ENCODE measurements at places on chromosomes 3 and 15.

- DNase-seq = no peak
Measured at GRCh38 chr3:34174740-34175139, 376.3 kb downstream of the PDCD6IP start.

DNA sequence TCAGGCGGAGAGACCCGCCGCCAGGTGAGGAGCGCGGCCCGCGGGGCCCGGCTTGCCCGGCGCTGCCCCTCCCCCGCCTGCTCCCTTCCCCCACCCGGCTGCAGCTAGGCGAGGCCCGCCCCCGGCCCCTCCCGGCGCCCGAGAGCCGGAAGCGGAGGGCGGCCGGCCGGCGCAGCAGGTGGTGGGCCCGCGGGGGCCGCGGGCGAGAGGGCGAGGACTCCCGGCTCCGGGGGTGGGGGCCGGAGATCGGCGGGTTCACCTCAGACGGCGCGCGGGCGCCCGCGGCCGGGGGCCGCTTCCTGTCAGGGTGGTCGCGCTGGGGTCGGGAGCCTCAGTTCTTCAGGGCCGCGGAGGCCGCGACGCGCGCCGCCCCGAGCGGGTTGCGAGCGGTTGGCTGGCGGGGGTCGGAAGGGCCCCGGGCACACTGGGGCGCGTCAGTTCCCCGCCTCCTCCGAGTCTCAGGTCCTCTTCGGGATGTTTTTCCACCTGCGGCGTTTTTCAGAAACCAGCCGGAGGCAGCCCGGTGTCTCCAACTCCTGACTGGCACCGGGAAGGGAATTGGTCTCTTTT, 395 bp downstream of the ZFAND6 start:
- peak; percentile 69 for DNase-seq

DNA sequence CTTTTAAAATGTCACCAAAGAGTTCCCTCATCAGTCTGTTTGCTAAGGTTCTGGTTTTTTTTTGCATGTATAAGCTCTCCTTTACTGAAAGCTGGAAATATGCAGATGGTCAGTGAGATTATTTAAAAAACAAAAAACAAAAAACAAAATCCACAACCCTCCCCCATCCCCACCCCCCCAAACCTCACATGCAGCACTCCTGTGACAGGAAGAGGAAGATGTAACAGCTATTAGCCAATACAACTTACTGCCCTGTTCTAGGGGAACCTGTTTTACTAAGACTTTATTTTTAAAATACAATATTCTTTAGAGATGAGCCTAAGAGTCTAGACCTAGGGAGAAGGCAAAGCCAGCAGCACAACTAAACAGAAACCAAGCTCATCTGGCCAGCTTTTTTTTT, 39.5 kb downstream of the ANP32A start:
- DNase-seq = no peak

DNA sequence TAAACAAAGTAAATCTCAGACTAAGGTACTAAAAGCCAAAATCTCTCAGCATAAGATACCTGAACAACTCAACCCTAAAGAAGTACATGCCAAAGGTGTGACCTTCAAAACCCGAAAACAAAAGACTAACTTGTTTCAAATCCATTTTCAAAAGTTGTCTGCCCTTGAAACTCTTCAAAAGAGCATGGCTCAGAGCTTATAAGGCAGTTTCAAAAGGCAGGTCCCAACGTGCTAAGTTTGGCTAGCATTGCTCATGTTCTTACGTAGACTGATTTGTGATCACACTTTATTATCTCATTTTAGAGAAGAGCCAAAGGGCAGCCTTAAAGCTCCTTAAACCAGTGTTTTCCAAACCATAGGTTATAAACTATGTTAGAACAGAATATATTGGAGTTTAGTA, 112.2 kb downstream of the FEZF2 start:
- no peak for DNase-seq

- no peak for DNase-seq
Measured at GRCh38 chr15:77527831-77528231, 104.9 kb downstream of the LINGO1 start.

- no peak for DNase-seq
Measured at GRCh38 chr3:186457236-186457635, 86.9 kb downstream of the CRYGS start.

- no peak for DNase-seq
Measured at GRCh38 chr3:134680796-134681521, 30.1 kb upstream of the KY start.

DNA sequence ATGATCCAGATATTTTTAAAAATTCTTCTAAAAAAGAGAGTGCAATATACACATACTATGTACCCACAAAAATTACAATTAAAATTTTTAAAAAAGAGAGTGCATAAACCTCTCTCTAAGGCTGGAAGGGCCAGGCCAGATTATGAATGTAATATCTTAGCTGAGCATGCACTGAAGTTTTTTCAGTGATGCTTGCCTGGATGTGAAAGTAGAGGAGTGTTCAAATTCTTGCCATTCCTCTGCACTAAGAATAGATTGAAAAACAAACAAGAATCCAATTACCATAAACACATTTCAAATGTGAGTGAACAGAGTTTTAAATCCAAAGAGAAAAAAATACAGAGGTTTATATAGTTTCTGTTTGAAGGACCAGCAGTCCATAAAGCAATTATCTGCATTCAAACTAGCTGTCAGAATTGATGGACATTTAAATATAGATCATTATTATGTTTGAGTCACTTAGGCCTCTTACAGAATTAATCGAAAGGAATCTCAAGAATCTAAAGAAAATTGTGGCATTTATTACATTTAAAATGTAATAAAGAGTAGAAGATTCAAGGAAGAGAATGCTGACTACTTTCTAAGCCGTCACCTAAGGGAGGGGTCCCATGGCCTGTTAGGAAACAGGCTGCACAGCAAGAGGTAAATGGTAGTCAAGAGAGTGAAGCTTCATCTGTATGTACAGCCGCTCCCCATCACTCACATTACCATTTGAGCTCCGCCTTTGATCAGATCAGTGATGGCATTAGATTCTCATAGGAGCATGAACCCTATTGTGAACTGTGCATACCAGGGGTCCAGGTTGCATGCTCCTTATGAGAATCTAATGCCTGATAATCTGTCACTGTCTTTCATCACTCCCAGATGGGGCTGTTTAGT, 159.3 kb upstream of the MDFIC2 start:
- no peak for DNase-seq

DNA sequence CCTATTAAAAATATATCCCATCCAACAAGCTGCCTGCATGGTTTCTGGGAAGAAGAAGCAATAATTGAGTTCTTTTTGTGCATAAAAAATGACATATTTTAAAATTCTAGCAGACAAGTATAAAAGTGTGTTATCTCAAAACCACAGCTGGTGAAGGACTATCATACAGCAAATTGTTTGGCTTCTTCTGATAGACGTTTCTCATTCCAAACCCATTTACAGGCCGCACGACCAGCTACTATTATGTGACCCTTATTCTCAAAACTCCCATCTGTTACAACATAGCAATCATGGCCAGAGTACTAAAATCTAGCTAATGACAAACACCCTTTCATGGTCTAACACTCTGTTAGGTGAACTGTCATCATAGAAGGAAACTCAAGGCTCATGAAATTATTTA, 21.7 kb downstream of the ETFA start:
- DNase-seq = no peak

DNA sequence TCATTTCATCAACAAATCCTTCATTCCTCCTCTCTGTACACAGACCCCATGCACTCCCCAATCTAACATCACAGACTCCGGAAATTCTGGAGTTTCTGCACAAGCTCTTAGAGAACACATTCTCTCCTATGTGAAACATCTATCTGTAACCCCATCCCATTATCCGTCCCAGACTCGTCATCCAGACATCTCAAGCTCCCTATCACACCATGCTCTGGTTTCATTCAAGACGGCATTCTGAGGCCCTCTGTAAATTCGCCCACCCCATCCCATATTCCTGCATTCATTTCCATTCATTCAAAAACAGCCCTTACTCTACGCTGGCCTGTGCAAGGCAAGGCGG, 575 bp downstream of the LEO1 start:
- no peak for DNase-seq

DNA sequence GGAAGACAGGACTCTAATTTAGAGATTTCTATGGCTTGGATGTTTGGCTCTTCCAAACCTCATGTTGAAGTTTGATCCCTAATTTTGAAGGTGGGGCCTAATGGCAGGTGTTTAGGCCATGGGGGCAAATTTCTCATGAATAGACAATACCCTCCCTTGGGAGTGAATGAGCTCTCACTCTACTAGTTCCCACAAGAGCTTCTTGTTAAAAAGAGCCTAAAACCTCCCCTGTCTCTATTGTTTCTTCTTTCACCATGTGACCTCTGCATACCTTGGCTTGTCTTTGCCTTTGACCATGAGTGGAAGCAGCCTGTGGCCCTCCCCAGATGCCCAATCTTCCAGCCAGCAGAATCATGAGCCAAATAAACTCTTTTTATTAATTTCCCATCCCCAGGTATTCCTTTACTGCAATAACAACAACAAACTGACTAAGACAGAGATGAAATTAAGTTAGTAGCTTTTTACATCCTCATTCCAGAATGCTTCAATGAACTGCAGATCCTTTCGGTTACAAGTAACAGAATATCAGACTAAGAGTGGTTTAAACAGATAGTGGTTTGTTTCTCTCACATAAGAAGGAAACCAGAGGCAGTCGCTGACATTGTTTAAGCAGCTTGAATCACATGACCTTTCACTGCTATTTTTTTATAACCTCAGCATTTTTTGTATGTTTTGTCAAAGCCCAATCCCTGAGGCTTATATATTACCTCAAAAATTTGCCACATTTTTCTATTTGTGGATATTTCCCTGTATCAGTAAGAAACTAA, 1013.3 kb upstream of the SEMA6D start:
- DNase-seq = no peak

DNA sequence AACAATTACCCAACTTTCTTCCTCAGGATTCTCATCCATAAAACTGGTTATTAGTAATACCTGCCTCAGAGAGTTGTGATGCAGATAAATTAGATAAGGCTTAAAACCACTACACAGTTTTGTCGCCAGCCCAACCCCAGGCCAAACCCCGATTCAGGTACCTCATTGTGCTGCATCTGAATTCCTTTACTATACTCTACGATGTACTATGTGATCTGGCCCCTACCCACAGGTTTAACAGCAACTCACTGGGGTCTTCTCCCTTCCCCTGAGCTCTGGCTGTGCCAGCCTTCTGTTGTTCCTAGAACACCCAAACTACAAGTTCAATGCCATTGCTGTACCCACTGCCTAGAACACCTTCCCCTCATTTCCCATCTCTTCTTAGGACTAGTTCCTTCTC, 64.6 kb downstream of the MYO5A start:
- DNase-seq = no peak

DNA sequence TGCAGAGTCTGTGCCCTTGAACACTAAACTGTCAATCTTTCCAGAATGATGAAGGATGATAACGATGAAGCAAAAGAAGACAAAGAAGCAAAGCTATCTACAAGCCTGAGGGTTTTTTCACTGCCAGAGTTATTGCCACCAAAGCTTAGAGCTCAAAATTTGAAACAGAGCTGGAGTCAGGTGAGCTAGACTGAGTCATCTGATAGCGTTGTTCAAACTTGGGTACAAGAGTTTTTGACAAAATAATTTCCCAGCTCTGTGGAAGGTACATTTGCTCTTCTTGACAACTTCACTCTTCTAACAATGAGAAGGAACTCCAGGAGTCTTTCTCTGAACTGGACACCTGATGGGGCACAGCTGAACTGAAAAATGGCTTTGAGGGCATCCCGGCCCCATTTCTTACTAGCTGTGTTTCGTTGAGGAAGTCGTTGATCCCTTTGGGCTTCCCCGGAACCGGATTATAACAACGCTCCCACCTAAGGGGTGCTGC, 715 bp downstream of the MCCC1 start:
- no peak for DNase-seq

DNA sequence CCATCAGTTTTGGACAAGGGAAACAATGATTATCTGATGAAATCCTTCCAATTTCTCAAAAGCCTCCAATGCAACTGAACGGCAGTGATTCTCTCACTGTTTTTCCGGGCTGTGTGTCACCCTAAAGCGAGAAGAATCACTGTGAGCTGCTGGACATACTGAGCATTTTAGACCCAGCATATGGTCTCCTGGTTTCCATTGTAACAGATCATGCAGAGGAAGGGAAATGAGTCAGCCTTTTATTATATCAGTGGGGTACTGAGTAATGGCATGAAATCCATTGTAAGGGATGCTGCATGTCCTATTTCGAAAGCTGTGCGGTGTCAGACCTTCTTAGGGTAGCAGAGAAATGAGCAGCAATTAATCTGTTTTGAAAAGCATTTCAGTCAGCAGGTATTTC, 287.1 kb downstream of the IL5RA start:
- no peak for DNase-seq

- no peak for DNase-seq
Measured at GRCh38 chr3:186620213-186621092, 7.6 kb downstream of the AHSG start.

DNA sequence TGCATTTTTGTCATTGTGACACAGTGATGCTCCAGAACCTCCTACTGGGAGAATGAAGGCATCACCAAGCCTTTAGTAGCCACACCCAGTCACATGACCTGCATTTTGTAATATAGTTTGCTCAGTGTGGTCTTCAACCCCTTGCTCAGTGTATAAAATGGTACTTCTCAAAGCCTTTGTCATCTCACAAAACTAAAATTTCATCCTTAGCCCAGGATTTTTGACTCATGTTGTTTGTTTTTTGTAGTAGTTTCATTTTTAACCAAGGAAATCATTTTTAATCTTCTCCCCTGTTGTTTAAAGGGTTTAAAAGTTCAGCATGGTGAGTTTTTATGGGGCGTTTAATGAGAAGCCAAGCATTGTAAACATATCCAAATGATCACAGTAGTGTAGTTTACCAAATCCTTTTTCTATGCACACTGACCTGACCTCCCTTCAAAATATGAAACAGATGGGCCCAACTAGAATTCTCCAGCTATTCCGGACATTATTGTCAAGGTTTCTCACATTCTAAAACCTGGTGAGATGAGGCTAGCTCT, 123.5 kb upstream of the IL12A start:
- no peak for DNase-seq

GRCh38 chr3:58357402-58357801, 24.7 kb downstream of the PXK start:
- DNase-seq = no peak

GRCh38 chr3:123590685-123591450, 6.0 kb upstream of the HACD2 start:
- no peak for DNase-seq
